ENCODE measurements at places on chromosomes 2 and 18.

DNA sequence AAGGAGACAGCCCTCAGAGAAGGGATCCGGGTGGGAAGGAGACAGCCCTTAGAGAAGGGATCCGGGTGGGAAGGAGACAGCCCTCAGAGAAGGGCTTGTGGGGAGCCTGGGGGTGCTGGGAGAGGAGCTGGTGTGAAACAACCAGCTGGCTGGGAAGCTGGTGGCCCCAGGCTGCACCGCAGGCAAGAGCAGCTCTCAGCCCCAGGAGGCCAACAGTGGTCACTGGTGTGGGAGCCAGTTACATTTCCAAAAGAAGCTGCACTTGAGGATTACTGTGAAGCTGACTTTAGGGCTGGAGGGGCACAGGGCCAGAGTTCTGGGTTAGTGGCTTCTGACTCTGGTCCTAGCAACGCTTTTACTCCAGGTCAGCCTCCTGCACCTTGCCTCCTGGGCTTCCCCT, 3.3 kb downstream of the HES6 start:
- no peak for DNase-seq

GRCh38 chr2:133209325-133209724, 358.9 kb downstream of the NCKAP5 start:
- DNase-seq: no peak

- DNase-seq: no peak
Measured at GRCh38 chr2:217976301-217976700, 26.5 kb downstream of the TNS1 start.

DNA sequence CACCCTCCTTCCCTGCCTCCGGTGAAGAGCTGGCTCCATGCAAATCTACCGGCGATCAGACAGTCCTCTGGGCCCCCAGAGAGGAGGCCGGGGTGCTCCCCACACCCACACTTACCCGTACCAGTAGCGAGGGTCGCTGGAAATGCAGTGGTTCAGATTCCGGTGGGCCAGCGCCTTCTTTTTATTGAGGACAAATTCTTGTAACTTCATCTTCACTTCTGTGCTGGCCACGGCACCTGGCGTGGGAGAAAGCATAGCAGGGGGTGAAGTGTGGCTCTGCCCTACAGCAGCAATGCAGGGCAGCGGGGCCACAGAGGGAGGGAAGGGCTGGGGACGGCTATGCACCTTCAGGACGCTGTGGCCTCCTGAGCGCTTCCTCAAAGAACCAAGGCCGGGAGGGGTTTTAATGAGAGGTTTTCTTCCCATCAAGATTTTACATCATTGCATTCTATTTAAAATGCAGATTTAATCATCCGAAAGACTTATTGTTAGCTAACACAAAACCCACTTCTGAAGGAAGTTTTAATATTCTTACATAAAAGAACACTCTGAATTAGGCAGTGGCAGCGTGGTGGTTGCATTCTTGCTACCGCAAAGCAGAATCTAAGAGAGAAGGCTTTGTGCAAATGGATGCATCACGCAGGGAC, 237.0 kb downstream of the HDAC4 start:
- DNase-seq: no peak

GRCh38 chr2:48508461-48509124, 21.4 kb upstream of the STON1 start:
- DNase-seq: no peak

GRCh38 chr2:207229161-207229560, 63.4 kb upstream of the KLF7 start:
- no peak for DNase-seq

DNA sequence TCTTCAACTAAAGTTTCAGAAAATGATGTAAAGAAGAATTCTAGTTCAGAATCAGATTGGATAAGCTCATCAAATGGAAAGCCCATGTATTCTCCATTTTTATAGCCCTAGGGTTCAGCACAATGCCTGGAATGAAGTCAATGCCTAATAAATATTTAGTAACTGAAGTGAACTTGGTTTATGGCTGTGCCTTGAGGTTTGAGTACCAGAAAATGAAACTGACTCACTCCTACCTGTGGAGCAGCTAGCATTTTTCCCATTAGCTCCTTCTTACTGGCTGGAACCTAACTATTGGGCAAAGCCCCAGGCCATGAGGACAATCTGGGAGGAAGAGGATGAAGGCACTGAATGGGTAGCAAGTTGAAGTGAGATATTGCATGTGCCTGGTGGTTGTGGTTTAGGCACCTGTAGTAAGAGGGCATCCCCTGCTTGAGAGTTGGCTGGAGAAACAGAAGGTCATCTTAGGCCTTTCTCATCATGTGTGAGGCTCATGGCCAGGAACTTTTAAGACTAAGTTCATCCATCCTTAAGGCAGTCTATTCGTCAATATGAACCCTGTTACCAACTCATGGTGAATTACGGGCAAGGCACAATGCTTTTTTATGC, 85.0 kb upstream of the LYPD1 start:
- DNase-seq: no peak

DNA sequence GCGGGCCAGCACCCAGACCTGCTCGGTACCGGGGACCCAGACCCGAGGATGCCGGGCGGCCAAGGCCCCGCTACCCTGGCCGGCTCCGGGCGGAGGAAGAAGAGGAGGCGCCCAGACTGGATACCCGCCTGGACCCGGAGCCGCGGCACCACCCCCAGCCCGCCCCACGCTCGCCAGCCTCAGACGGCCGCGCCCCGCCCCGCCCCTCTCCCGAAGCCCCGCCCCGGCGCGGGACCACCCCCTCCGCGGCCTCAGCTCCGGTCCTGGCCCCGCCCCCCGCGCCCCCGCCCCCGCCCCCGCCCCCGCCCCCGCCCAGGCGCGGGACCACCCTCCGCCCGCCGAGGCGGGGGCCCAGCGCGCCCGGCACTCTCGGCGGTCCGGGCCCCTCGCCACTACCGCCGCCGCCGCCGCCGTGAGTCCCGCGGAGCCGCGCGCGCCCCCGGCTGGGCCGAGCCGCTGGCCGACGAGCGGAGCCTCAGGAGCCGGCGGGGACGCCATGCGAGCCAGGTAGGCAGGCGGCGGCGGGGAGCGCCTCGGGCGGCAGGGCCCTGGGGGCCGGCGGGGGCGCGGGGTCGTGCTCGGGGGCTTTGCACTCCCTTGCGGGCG, at the start of gene SH3BP4:
Gene SH3BP4 (plus strand): TSS at position 354 of the 606 bp plus-strand sequence. CDS start 82,986 bp downstream, outside the sequence.
- peak; percentile 45 for DNase-seq

- no peak for DNase-seq
Measured at GRCh38 chr2:156999661-157000060, 257.8 kb upstream of the GALNT5 start.

- DNase-seq: no peak
Measured at GRCh38 chr18:48667276-48668254, 128.7 kb downstream of the CTIF start.

DNA sequence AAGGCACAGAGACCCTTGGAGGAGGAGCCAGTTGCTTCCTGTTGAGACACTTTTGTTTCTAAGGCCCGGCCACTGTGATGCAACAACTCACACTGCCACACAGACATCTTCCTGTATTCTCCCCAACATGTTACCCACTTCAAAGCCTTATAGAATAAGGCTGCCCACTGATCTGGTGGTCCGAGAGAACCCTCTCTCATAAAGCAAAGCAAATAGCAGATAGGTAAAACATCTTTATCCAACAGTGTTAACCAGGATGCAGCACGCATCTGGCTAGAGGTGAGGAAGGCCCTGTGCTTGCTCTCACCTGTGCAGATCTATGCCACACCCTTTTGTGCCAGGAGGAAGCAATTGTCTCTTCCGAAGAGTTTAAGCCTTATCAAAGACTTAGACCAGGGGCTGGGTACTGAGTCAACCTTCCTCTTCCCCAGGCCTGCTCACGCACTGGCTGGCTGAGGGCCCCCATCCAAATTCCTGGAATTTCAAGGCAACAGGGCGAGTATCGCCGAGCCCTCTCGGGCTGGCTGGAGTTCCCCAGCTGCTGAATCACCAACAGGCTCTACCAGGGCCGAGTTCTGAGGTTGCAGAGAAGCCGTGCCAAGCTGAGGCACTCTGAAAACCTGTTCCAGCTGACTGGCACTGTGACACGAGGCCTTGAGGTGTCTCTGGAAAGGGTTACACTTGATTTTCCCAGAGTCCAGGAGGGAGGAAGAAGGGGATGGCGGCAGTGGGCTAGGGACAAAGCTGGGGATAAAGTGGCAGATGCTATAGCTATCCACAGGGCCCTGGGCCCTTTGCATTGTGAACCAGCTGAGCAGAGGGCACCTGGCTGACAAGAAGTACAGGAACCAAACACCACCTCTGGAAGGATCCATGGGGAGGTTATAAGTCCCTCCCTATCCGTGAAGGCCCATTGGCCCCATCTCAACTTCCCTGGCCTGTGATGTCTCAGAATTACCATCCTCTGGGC, 29.3 kb downstream of the TGFA start:
- peak; percentile 21 for DNase-seq

- DNase-seq: no peak
Measured at GRCh38 chr2:3602553-3603339, 7.8 kb downstream of the COLEC11 start.

DNA sequence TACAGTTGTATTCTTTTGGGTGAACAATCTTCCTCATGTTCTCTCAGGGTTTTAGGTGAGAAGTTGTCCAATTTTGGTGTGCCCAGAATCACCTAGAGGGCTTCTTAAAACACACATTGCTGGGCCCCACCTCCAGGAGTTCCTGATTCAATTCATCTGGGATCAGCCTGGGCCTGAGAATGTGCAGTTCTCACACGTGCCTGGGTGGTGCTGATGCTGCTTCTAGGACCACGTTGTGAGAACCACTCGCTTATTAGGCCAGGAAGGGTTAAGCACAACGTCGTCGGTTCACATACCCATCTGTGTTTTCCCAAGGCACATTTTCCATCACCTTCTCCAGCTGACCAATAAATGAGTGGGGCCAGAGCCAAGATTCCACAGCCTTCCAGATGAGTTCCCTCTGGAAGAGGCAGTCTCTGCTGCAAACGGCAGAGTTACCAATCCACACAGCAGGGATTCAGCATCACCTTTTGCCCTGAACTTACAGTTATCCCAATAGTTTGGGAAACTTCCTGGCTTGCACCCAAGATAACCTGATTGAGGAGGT, 277.7 kb upstream of the HNRNPA3 start:
- DNase-seq: no peak

GRCh38 chr2:224576088-224576715, 9.0 kb downstream of the CUL3 start:
- no peak for DNase-seq

- DNase-seq: no peak
Measured at GRCh38 chr2:145267451-145267850, 747.5 kb upstream of the ZEB2 start.

DNA sequence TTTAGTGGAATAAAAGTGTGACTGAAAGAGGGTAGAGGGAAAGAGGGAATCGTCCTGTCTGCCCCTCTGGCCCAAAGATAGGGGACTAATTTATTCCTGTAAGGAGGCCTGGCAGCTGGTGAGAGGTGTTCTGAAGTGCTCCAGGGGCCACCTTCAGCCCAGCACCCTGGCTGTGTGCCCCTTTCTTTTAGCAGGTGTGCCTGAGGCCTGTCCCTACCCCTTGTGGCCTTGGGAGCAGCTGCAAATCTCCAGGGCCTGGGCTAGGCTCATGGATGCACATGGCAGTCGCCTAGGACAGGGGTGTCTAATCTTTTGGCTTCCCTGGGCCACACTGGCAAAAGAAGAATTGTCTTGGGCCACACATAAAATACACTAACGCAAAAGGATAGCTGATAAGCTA, 37.3 kb downstream of the FHOD3 start:
- no peak for DNase-seq

DNA sequence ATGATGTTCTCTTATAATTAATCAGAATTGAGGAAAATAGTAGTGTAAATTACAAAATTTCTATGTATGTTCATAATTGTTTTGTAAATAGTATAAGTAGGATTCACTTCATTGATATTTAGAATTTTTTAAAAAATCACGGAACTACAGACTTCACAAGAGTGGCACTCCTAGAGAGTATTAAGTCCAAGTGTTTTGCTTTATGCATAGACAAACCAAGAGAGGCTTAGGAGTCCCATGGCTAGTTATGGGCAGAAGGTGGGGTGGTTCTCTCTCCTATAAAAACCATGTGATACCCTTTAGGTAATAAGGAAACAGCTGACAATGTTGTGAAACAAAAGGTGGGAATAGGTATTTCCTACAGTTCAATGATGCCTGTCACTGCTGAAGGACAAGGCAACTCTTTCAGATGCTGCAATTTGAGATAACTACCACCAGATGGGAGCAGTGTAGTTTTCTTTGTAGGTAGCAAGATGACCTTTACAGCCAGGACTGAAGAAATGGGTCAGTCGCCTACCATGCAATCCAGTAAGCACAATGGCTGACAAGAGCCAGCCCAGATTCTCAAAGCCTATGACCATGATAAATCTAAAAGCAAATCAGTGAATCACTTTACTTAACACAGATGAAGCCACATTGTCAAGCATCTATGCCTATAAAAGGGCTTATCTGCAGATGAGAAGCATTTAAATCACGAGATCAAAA, 83.9 kb downstream of the AAK1 start:
- DNase-seq: no peak

GRCh38 chr2:236642125-236642524, 72.5 kb downstream of the ACKR3 start:
- DNase-seq: no peak
